ENCODE measurements at places on chromosomes 5 and 9. TPM values are rescaled to one million over a fixed set of nuclear protein-coding genes. Genes with fewer than 3 reads are reported as not detected.

- no peak overlapping the region for H3K4me3 ChIP-seq
- no peaks in the 10 kb centered on the region for H3K36me3 ChIP-seq
- no peak overlapping the region for H3K27ac ChIP-seq
- no peak for DNase-seq
Observed at GRCh38 chr9:77435277-77435676, 212.8 kb downstream of the GNA14 start.

- no peaks in the 10 kb centered on the region for H3K4me1 ChIP-seq
- no peak for DNase-seq
- no peaks in the 10 kb centered on the region for H3K27me3 ChIP-seq
- H3K27ac ChIP-seq, result no peak overlapping the region
- H3K4me3 ChIP-seq, result no peak overlapping the region
- H3K36me3 ChIP-seq, result no peaks in the 10 kb centered on the region
Observed at GRCh38 chr9:81969971-81970370, 18.6 kb upstream of the SPATA31D1 start.

- DNase-seq, result peak; percentile 33
- no peaks in the 10 kb centered on the region for H3K4me1 ChIP-seq
- H3K27ac ChIP-seq, result no peak overlapping the region
- peaks cover 3% of the 10 kb centered on the region for H3K27me3 ChIP-seq
Observed at GRCh38 chr5:64612344-64612961, 77.8 kb upstream of the SHISAL2B start.

- DNase-seq, result no peak
- H3K4me1 ChIP-seq, result peaks cover 10% of the 10 kb centered on the region
- H3K36me3 ChIP-seq, result no peaks in the 10 kb centered on the region
- H3K27ac ChIP-seq, result no peak overlapping the region
Observed at GRCh38 chr5:143010351-143010750, 240.2 kb downstream of the ARHGAP26 start.

- no peak overlapping the region for H3K27ac ChIP-seq
- no peaks in the 10 kb centered on the region for H3K27me3 ChIP-seq
- no peak for DNase-seq
- H3K4me3 ChIP-seq, result no peak overlapping the region
- no peaks in the 10 kb centered on the region for H3K36me3 ChIP-seq
- H3K4me1 ChIP-seq, result no peaks in the 10 kb centered on the region
Observed at GRCh38 chr5:165004175-165004574, 1498.8 kb downstream of the MAT2B start.

- H3K4me1 ChIP-seq, result no peaks in the 10 kb centered on the region
- DNase-seq, result no peak
- no peaks in the 10 kb centered on the region for H3K27me3 ChIP-seq
- no peak overlapping the region for H3K27ac ChIP-seq
Observed at GRCh38 chr5:128671943-128672342, 133.9 kb upstream of the FBN2 start.

The FAM78A gene
- 0.59 TPM for total RNA-seq

The ANKRD31 gene
- not detected for total RNA-seq

Data from Panc1 (cell line).